ENCODE measurements at places on chromosomes 4 and X.

DNA sequence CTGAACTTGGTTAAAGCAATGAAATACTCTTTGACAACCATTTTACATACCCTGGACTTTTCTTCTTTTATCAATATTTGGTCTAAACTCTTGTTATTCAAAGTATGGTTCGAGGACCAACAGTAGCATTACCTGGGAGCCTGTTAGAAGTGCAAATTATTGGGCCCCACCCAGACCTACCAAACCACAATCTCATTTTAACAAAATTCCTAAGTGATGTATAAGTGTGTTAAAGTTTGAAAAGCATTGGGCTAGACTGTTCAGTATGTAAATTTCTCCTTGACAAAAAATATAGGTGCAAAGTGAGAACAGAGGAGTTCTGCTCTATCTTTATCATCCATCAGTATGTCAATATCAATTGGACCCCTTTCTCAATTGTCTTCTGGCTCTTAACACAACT is 67.1 kb downstream of the PGRMC1 start:
- DNase-seq, result no peak

GRCh38 chrX:38106991-38107655 is 100.8 kb downstream of the SYTL5 start:
- DNase-seq, result no peak

- DNase-seq, result no peak
Observed at GRCh38 chrX:10769195-10769594, 148.8 kb upstream of the MID1 start.

GRCh38 chr4:150525321-150525868 is 56.6 kb upstream of the MAB21L2 start:
- DNase-seq, result no peak

DNA sequence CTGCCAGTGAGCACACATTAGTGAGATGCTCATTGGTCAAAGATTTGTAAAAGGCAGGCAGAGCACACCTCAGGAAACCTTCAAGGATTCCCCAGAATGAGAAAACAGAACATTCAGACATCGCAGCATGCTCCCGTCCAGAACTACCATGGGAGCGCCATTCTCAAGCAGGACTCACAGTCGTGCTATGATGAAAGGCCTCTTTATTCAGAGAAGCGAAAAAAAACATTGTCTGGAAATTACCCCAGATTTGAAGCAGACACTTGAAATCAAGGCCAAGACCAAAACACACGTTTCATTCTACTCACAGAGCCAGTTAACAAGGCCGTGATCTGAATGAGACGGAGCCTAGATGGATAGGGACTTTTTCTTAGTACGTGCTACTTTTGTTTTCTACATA is 961.8 kb upstream of the TENM3 start:
- DNase-seq, result no peak
